ENCODE measurements at places on chromosomes 16 and 17. TPM values are rescaled to one million over a fixed set of nuclear protein-coding genes. Genes with fewer than 3 reads are reported as not detected.

GRCh38 chr16:24834459-24835335 lies 11.1 kb upstream of the SLC5A11 start:
- DNase-seq: no peak
- peak overlapping the region; percentile 35 for H3K27ac ChIP-seq
- H3K27me3 ChIP-seq: peaks cover 4% of the 10 kb centered on the region
- no peaks in the 10 kb centered on the region for H3K36me3 ChIP-seq
- H3K4me3 ChIP-seq: no peak overlapping the region

DNA sequence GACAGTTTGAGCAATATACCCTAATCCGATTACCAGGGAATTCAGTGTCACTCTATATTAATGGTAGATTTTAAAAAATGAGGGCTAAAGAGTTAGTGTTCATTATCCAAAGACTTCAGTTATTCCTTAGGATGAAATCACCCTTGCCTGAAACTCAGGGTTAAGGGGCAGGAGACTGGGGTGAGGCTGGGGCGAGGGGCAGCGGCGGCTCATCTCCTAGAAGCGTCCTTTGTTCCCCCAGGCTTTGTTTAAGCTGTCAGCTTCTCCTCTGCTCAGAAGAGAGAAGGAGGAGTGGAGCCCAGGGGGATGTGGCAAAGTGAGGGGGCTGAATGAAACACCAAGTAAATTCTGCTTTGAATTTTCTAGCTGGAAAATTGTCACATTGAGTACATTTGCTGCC lies 117.7 kb upstream of the ELAC2 start:
- H3K4me3 ChIP-seq: no peak overlapping the region
- H3K27me3 ChIP-seq: no peaks in the 10 kb centered on the region
- no peak overlapping the region for H3K27ac ChIP-seq
- DNase-seq: no peak
- peaks cover 2% of the 10 kb centered on the region for H3K4me1 ChIP-seq

GRCh38 chr17:18248300-18248731 lies 10.2 kb downstream of the FLII start:
- peaks cover 27% of the 10 kb centered on the region for H3K36me3 ChIP-seq
- DNase-seq: no peak
- peak overlapping the region; percentile 91 for H3K27ac ChIP-seq
- H3K4me1 ChIP-seq: peaks cover 13% of the 10 kb centered on the region

DNA sequence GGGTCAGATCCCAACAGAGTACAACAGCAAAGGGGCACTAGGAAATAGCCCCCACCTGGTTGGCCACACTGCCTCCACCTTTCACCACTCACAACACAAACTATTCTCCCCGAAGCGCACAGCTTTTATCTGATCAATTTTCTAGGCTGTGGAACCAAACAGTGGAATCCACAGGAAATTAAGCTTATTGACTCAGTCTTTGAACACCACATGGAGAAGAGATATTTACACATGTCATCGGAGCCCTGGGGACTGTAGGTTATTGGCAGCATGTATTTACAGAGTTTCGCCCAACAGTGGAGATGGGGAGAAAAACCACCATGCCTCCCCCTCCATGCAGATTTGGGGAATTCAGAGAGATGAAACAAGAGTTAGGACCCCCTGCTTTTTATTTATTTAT lies 154.8 kb downstream of the XYLT1 start:
- H3K4me1 ChIP-seq: peaks cover 20% of the 10 kb centered on the region
- no peaks in the 10 kb centered on the region for H3K27me3 ChIP-seq
- no peak overlapping the region for H3K27ac ChIP-seq
- no peaks in the 10 kb centered on the region for H3K36me3 ChIP-seq
- H3K4me3 ChIP-seq: no peak overlapping the region

- H3K27ac ChIP-seq: no peak overlapping the region
- no peaks in the 10 kb centered on the region for H3K36me3 ChIP-seq
- no peak overlapping the region for H3K4me3 ChIP-seq
- DNase-seq: no peak
- H3K4me1 ChIP-seq: no peaks in the 10 kb centered on the region
Observed at GRCh38 chr16:9351841-9352434, 260.5 kb downstream of the HAPSTR1 start.

DNA sequence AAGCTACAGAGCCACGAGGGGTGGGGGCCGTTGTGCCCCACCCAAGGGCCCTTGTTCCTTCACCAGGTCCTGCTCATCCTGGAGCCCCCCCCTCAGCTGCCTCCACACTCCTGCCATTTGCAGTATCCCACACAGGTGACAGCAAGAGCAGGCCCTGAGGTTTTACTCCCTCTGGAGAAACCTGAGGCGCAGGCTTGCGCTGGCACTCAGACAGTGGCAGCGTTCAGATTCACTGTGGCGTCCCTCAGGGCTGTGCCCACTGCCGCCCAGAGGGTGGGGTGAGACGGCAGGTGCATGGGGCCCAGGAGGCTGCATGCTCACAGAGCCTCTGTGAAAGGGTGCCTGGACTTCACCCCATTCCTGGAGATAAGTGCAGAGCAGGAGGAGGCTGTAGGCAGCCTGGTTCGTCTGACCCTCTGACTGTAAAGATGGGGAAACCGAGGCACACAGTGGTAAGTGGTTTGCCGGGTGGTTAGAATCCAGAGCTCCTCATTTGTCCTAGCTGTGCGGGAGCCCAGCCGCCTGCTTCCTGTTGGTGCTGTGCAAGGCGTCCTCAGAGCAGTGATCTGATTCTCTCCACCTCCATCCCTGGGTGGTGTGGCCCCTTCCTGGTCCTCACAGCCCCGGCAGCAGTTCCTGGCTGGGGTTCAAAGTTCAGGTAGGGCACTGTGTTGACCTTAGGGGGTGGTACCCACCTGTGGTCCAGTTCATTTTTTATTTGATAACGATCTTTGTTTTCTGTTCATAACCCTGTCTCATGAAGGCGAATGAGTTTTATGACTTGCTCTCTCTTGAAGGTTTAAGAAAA lies 1.6 kb downstream of the SPIRE2 start:
- peaks cover 10% of the 10 kb centered on the region for H3K4me1 ChIP-seq
- H3K4me3 ChIP-seq: peak overlapping the region; percentile 64
- no peak for DNase-seq
- no peaks in the 10 kb centered on the region for H3K36me3 ChIP-seq
- H3K27ac ChIP-seq: no peak overlapping the region

GRCh38 chr17:9875441-9875840 lies 29.6 kb downstream of the RCVRN start:
- no peaks in the 10 kb centered on the region for H3K36me3 ChIP-seq
- no peak for DNase-seq
- H3K4me1 ChIP-seq: peaks cover 2% of the 10 kb centered on the region
- H3K4me3 ChIP-seq: no peak overlapping the region
- no peak overlapping the region for H3K27ac ChIP-seq
- H3K27me3 ChIP-seq: peaks cover 8% of the 10 kb centered on the region

DNA sequence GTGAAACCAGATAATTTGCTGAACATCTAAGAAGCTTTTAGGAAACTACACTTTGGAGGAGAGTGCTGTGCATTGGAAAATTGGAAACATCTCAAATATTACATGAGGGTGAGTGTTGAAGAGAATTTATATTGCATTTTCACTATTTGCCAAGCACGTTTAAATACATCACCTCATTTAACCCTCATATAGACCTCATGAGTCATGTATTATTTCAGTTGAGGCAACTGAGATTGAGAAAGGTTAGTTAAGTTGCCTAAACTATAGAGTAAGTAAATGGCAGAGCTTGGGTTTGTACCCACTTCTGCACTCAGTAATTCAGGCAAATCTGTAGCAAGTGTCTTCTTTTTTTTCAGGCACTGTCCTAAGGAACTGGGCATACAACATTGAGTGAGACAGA lies 3.7 kb upstream of the NLK start:
- H3K27me3 ChIP-seq: peaks cover 3% of the 10 kb centered on the region
- H3K4me1 ChIP-seq: peaks cover 16% of the 10 kb centered on the region
- H3K4me3 ChIP-seq: no peak overlapping the region
- H3K36me3 ChIP-seq: no peaks in the 10 kb centered on the region
- H3K27ac ChIP-seq: no peak overlapping the region

- peaks cover 3% of the 10 kb centered on the region for H3K4me1 ChIP-seq
- no peak for DNase-seq
- H3K36me3 ChIP-seq: no peaks in the 10 kb centered on the region
- no peak overlapping the region for H3K4me3 ChIP-seq
Observed at GRCh38 chr17:32953857-32954256, 25.9 kb downstream of the TMEM98 start.

- H3K4me1 ChIP-seq: peaks cover 60% of the 10 kb centered on the region
- H3K4me3 ChIP-seq: no peak overlapping the region
- H3K36me3 ChIP-seq: no peaks in the 10 kb centered on the region
Observed at GRCh38 chr16:11355862-11356261, 10.6 kb downstream of the RMI2 start.

DNA sequence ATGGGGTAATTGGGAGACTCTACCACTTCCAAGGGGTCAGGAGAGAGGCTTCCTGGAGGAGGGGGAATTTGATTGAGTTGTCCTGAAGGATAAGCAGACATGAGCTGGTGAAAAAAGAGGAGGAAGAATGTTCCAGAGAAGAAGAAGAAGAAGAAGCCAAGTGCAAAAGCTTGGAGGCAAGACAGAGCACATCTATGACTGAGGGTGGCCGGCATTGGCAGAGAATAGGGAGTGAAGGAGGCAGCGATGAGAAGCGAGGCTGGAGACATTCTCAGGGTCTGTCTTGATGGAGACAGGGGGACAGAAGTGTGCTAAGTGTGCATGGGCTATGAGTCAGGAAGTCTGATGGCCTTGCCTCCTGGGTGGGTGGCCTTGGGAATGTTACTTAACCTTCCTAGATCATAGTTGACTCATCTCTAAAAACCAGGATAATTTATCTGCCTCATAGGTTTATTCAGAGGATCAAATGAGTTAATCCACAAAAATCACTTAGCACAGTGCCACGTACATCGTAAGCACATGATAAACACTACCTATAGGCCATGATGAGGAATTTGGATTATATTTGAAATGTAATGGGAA lies 171.7 kb downstream of the ABCC12 start:
- H3K27me3 ChIP-seq: peaks cover 7% of the 10 kb centered on the region
- no peak overlapping the region for H3K4me3 ChIP-seq
- no peak for DNase-seq
- H3K36me3 ChIP-seq: no peaks in the 10 kb centered on the region

VAT1L gene
- total RNA-seq: 6.8 TPM

C17orf113 gene
- total RNA-seq: 4.4 TPM

DNA sequence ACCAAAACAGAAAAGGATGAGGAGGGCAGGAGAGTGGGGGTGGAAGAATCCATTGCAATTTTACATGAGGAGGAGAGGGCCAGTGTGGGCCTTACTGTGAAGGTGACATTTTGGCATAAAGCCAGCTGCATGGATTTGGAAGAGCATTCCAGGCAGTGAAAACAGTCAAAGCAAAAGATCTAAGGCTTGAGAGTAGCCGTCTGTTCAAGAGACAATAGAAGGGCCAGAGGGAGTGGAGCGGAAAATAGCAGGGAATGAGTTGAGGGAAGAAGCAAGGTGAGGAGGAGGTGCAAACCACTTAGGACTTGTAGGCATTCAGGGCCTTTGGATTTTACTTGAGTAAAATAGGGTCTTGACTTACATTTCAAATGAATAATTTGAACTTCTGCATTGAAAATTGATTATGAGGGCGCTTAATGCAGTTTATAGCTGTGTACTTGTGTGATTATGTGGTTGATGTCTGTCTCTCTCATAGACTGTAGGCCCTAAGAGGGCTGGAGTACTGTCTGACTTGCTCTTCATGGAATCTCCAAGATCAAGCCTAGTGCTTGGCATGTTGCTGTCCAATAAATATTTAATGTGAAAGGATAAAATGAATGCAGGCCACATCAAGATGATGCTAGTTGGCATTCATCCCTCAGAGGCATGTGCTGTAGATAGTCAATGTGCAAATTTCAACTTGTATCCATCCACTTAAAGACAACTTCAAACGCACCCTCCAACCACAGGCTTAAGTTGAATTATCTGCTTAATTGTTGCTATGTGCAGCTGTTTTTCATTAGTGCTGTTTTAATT lies 772.1 kb upstream of the RBFOX1 start:
- no peak overlapping the region for H3K4me3 ChIP-seq
- no peaks in the 10 kb centered on the region for H3K4me1 ChIP-seq
- H3K36me3 ChIP-seq: no peaks in the 10 kb centered on the region
- no peak for DNase-seq
- no peak overlapping the region for H3K27ac ChIP-seq
- peaks cover 18% of the 10 kb centered on the region for H3K27me3 ChIP-seq

CCL17 gene
- not detected for total RNA-seq

DNA sequence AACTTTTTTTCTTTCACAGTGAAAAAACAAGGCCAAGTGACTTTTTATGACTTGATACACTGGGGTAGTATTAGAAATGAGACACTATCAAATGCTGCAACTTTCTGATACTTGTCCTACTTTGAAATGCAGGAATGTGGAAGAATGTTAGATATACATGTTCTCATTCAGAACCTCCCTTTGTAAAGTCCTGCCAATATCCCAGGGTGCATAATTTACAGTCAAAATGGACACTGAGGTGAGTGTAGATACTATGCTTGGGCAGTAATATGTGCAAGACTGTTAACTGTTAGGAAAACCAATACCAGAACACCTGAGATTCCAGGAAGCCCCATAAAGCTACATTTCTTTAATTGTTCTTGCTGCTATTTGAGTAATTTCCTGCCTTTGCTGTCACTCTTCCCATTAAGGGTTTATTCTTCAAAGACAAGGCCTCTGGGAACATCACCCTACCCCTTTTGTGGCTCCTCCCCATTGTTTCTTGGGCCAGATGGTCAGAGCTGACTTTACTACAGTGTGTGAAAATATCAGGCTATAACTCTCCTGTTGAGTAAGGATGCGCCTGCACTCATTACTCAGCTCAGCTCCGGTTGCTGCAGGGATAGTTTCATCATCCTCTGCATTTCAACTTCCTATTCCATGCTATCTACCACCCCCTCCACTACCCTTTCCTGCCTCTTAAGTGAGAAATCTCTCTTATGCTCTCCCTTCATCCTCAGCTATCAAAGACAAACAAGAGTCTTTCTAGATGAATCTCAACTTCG lies 48.7 kb downstream of the TMEM100 start:
- H3K4me1 ChIP-seq: peaks cover 7% of the 10 kb centered on the region
- no peaks in the 10 kb centered on the region for H3K36me3 ChIP-seq
- no peak for DNase-seq
- H3K4me3 ChIP-seq: no peak overlapping the region
- H3K27me3 ChIP-seq: peaks cover 9% of the 10 kb centered on the region

DNA sequence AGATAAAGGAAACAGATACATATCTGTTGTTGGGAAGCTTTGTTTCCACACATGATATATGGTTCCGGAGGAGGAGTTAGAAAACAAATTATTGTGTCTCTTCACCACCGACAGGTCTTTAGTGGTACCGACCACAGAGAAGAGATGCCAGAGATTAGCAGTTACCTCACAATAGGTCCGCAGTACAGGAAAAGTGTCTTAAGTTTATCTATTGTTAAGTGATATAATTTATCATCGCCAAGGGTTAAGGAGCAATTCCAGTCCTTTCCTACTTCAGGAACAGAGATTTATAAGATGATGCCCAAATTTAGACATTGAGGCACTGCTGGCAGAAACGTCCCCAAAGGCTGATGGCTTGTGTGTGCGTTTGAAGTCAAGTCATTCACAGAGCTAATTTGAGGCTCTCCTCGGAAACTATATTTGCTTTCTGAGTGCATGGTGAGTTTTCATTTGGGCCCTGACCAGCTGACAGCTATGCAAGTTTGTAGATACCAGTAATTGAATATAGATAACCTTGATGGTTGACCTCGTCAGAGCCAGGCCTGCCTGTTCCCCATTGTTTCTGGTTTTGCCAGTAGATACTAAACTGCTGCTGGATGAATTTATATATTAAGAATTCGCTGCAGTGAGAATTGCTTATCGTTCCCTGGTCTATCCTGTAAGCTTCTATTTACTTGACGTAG lies 196.4 kb upstream of the IRX3 start:
- peak overlapping the region; percentile 48 for H3K27ac ChIP-seq
- no peaks in the 10 kb centered on the region for H3K36me3 ChIP-seq
- H3K27me3 ChIP-seq: peaks cover 16% of the 10 kb centered on the region
- H3K4me1 ChIP-seq: peaks cover 28% of the 10 kb centered on the region
- DNase-seq: no peak
- H3K4me3 ChIP-seq: no peak overlapping the region
